ENCODE measurements at places on chromosomes 5 and 9. TPM values are rescaled to one million over a fixed set of nuclear protein-coding genes. Genes with fewer than 3 reads are reported as not detected.

MCC gene
- 8.2 TPM for total RNA-seq

TRIM52 gene
- 20.7 TPM for total RNA-seq

PCDHA9 gene
- total RNA-seq = not detected

FIBCD1 gene
- 3.3 TPM for total RNA-seq

CNTNAP3 gene
- 6.3 TPM for total RNA-seq

DNA sequence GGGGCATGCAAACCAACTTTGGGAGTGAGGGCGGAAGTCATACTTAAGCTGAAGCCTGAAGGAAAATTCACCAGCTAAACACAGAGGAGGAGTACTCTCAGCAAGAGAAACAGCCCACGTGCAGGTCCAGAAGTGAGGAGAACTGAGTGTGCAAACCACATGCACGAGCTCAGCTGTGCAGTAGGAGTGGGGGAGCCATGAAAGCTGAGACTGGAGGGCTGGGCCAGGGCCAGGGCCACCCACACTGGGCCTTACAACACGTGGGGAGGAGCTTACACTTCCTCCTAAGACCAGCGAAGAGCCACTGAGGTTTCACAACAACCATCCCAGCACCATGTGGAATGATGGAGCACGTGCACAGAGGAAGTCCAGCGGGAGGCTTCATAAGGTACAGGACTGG, 9.3 kb upstream of the WWC1 start:
- no peaks in the 10 kb centered on the region for H3K36me3 ChIP-seq
- H3K27me3 ChIP-seq = no peaks in the 10 kb centered on the region
- no peaks in the 10 kb centered on the region for H3K4me1 ChIP-seq
- no peak overlapping the region for H3K27ac ChIP-seq
- no peak for DNase-seq
- H3K4me3 ChIP-seq = no peak overlapping the region

GRCh38 chr5:175682664-175683063, 24.8 kb downstream of the HRH2 start:
- no peaks in the 10 kb centered on the region for H3K4me1 ChIP-seq
- H3K36me3 ChIP-seq = no peaks in the 10 kb centered on the region
- DNase-seq = no peak
- H3K27me3 ChIP-seq = no peaks in the 10 kb centered on the region

DNA sequence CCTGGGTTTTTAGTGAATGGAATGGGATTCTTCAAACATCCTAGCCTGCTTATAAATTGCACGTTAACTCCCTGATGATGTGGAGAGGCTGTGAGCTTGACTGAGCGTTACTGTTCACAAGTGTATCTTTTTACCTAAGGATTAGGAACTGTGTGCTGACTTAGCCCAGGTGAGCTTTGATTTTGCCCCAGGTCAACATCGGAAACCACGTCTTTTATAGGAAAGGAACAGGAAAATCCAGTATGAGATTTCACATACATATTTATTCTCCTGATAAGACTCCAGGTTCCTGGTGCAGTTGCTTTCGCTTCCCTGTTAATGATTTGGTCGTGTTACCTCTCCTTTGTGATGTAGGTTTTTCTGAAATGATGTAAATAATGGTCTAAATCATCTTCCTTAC, 103.2 kb upstream of the BASP1 start:
- no peaks in the 10 kb centered on the region for H3K36me3 ChIP-seq
- no peaks in the 10 kb centered on the region for H3K4me1 ChIP-seq
- H3K4me3 ChIP-seq = no peak overlapping the region
- no peaks in the 10 kb centered on the region for H3K27me3 ChIP-seq
- no peak for DNase-seq

- no peaks in the 10 kb centered on the region for H3K27me3 ChIP-seq
- H3K4me1 ChIP-seq = no peaks in the 10 kb centered on the region
- no peak overlapping the region for H3K4me3 ChIP-seq
These were observed 123.0 kb downstream of the ADAMTSL1 start for GRCh38 chr9:18596920-18597319.

DNA sequence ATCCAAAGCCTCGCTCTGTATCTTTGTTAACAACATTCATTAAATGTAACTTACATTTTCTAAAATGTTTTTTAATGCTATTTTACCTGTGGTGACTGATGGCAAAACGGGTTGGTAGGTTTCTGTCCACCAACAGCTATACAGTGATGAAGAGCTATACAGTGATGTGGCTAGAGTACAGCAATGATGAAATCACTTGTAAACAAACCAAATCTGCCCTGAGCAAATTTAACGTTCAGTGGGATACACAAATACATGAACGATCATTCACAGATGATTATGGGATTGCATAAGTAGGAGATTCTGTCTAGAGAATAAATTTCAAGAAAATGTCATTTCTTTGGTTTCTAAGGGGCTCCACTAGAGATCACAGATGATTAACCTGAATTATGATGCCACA, 132.7 kb downstream of the MPDZ start:
- H3K4me1 ChIP-seq = no peaks in the 10 kb centered on the region
- H3K36me3 ChIP-seq = no peaks in the 10 kb centered on the region
- no peaks in the 10 kb centered on the region for H3K27me3 ChIP-seq
- no peak overlapping the region for H3K4me3 ChIP-seq

- peaks cover 32% of the 10 kb centered on the region for H3K4me1 ChIP-seq
- no peak for DNase-seq
- H3K36me3 ChIP-seq = no peaks in the 10 kb centered on the region
- H3K27ac ChIP-seq = no peak overlapping the region
- H3K27me3 ChIP-seq = no peaks in the 10 kb centered on the region
These were observed 71.4 kb upstream of the ATP10B start for GRCh38 chr5:160923411-160923810.

- H3K27me3 ChIP-seq = no peaks in the 10 kb centered on the region
- H3K4me1 ChIP-seq = no peaks in the 10 kb centered on the region
- no peak for DNase-seq
- H3K36me3 ChIP-seq = no peaks in the 10 kb centered on the region
- H3K27ac ChIP-seq = no peak overlapping the region
These were observed 24.7 kb upstream of the NUDT12 start for GRCh38 chr5:103587185-103587748.

DNA sequence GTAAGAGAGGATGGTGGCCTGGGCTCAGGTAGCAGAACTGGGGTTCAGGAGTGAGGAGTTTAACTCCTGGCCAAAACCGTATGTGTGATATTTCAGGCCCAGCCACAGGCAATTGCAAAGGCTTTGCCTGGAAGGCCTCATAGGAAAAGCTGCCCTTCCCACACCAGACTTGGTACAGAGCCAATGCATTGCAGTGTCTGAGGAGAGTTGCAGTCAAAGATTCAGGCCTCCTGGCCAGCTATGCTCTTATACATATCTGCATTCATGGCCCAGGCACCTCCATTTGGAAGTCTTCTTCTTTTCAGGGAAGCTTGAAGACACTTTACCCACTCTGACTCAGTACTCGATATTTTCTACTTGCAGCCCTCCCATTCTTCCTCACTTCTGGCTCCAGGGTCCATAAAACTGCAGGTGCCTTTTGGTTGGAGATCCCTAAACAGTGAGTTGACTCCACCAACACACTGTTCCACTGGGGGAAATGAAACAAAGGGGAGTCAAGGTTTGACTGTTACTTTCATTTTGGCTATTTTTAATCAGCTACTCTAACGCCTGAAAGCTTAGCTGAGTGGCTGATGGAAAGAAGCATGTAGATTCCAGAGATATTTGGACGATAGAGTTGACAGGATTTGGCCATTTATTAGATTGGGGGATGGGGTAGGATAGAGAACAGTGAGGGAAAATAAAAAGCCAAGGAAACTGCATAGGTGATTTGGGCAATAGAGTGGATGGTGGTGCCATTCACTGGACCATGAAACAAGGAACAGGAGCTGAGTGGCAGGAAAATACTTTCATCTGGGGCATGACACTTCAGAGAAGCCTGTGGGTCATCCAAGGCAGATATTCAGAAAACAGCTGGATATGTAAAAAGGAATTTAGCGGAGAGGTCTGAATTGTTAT, 30.6 kb upstream of the IL33 start:
- DNase-seq = no peak
- no peak overlapping the region for H3K27ac ChIP-seq
- H3K4me3 ChIP-seq = no peak overlapping the region
- H3K27me3 ChIP-seq = no peaks in the 10 kb centered on the region
- H3K4me1 ChIP-seq = no peaks in the 10 kb centered on the region

- no peaks in the 10 kb centered on the region for H3K27me3 ChIP-seq
- no peak overlapping the region for H3K4me3 ChIP-seq
- no peak overlapping the region for H3K27ac ChIP-seq
- H3K4me1 ChIP-seq = no peaks in the 10 kb centered on the region
- no peaks in the 10 kb centered on the region for H3K36me3 ChIP-seq
- no peak for DNase-seq
These were observed 39.4 kb upstream of the ERCC6L2 start for GRCh38 chr9:95836072-95836471.

DNA sequence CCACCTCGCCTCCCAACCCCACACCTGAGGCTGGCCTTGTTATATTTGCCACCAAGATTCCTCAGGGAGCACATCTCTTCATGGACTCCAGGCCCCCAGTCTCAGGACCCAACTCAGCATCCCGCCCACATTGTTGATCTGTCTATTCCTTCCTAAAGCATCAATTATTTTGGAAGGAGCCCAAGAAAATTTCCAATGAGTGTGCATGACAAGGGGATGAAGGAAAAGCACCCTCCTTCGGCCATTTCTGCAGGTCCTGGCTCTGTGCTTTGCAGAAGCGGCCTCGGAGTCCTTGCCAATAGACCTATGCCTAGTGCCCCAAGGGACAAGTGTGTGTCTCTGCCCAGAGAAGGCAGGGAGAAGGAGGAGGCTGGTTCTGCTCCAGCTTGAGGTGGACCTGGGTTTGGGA, 273.2 kb downstream of the GADD45G start:
- H3K27me3 ChIP-seq = no peaks in the 10 kb centered on the region
- no peaks in the 10 kb centered on the region for H3K36me3 ChIP-seq
- no peak overlapping the region for H3K4me3 ChIP-seq
- no peaks in the 10 kb centered on the region for H3K4me1 ChIP-seq
- DNase-seq = peak; percentile 25
- peak overlapping the region; percentile 59 for H3K27ac ChIP-seq

DNA sequence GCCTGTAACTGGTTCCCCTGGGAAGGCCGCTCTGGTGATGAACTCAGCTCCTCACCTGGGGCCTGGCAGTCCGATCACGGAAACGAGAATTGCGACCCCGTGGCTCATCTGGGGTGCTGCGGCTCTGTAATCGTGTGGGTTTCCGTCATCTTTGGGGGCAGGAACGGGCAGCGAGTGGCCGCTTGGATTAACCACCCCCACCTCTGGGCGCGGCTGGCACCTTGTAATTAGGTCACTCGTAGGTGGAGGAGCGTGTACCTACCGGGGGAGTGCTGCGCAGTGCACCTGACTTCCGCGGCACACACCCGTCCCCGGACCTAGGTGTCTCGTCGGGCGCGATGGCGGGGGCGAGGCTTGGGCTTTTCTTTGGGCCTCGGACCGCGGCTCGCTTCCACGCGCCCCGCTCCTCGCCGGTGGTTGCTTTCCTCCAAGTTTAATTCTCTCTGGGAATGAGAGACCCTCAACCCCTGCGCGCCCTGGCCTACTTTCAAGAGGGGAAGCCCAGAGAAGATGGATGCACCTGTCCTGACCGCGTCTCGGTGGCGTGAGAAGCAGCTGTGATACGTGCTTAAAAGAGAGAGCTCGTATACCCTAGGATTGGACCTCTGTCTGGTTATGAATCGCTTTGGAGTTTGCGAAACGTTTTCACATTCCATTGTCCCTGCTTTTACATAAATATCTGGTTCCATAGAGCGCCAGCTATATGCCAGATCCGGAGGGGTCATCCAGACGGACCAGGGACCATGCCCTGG, 744 bp upstream of the PPP2CA start:
- H3K27ac ChIP-seq = peak overlapping the region; percentile 98
- peak overlapping the region; percentile 79 for H3K4me3 ChIP-seq
- no peaks in the 10 kb centered on the region for H3K27me3 ChIP-seq
- H3K4me1 ChIP-seq = peaks cover 36% of the 10 kb centered on the region
- no peaks in the 10 kb centered on the region for H3K36me3 ChIP-seq

DNA sequence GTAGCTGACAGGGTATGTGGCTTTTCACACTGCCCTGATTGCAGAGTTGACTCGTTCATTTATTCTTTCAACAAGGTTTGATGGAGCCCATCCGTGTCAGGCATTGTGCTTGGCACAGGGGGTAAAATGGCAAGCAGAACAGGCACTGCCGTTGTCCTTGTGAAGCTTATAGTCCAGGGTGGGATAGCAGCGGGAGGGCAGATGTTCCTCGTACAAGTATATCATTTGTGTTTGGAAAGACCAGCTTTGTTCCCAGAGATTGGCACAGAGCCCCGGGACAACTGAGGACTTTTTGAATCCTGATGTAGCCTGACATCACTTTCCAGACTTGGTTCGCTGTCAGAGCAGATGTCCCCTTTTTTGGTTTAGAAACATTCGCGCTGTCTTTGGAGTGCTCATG, 50.9 kb downstream of the MVB12B start:
- no peak for DNase-seq
- no peaks in the 10 kb centered on the region for H3K27me3 ChIP-seq
- H3K36me3 ChIP-seq = no peaks in the 10 kb centered on the region
- no peak overlapping the region for H3K4me3 ChIP-seq
- peaks cover 17% of the 10 kb centered on the region for H3K4me1 ChIP-seq
- H3K27ac ChIP-seq = no peak overlapping the region

DNA sequence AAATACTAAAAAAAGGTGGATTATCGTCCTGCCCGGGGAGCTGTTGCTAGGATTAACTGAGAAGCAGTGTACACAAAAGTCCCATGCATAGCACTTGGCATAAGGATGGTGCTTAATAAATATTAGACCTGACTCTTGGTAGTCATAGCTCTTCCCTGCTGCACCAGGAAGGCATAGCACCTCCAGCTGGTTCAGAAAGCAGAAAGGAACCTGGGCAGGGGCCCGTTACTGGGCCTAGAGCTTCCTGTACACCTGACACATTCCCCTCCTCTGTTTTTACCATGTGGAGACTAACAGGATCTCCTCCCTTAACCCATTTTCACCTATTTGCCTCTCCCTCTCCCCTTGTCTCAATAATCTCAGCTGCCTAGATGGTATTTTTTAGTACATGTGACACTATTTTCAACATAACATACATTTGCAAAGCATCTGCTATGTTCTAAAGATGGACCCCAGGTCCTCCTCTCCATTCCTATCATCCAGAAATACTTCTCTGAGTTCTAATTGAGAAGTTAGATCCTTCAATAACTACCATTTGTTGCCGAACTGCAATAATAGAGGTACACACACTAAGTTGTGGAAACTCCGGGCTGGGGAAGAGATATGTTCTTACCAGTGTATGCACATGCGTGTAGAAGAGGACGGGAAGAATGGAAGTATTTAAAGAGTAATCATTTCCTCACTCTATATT, 3.2 kb upstream of the ANP32B start:
- no peaks in the 10 kb centered on the region for H3K27me3 ChIP-seq
- H3K4me3 ChIP-seq = no peak overlapping the region
- no peak for DNase-seq

DNA sequence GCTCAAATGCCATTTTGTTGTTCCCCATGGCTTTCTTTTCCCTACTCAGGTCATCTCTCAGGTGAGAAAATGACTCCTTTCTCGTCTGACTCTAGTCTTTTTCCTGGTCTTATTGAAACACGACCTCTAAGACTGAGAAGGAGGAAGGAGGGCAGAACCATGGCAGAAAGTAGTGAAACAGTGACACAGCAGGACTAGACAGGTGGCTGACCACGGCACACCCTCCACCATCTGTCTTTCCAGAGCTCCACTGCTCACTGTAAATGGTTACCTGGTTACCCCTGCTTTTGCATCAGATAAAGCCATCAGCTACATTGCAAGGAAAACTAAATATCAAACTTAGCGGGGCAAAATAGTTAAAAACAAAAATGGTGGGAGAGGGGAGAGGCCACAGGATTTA, 30.9 kb downstream of the NR4A3 start:
- H3K27me3 ChIP-seq = no peaks in the 10 kb centered on the region
- no peak for DNase-seq
- no peaks in the 10 kb centered on the region for H3K4me1 ChIP-seq
- no peak overlapping the region for H3K27ac ChIP-seq
- no peaks in the 10 kb centered on the region for H3K36me3 ChIP-seq
- no peak overlapping the region for H3K4me3 ChIP-seq

- H3K27me3 ChIP-seq = no peaks in the 10 kb centered on the region
- peak overlapping the region; percentile 53 for H3K4me3 ChIP-seq
- peaks cover 23% of the 10 kb centered on the region for H3K4me1 ChIP-seq
- no peak overlapping the region for H3K27ac ChIP-seq
These were observed 635 bp downstream of the FBN2 start for GRCh38 chr5:128537221-128537999.

Data from Peyer's patch (tissue), 4 donors.